Heart left ventricle (tissue), 16 donors: ENCODE measurements at places on chromosomes 3 and 15. TPM values are rescaled to one million over a fixed set of nuclear protein-coding genes. Genes with fewer than 3 reads are reported as not detected.
A peak's percentile ranks its signal among the peaks of the same experiment; 100 is the strongest.

DNA sequence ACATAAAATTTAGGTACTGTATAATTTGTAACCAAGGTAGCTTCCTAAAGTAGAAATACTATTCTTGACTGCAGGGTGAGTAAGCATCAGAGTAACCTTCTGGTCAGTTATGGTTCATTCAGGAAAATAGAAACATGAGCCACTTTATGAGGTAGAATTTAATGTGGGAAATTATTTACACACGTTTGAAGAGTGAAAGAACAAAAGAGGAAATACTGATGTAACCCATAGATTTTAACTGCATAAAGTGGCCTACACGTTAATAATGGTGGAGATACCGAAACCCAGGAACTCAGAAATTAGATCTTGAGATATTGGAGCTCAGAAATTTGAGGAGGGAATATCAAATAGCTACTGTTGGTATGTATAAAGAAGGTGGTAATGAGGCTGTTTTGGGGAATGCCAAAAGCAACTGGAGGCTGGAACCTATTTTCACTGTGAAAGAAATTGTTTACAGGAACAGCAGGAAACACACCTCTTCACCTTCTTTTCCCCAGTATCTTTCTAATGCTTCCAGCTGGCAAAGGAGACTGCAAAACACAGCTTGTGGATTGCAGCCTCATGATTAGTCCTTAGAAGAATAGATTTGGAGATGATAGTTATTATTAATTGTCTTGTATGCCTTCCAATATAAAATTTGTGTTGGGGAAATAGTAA, 216.1 kb downstream of the DOCK3 start:
- no peak for DNase-seq

DNA sequence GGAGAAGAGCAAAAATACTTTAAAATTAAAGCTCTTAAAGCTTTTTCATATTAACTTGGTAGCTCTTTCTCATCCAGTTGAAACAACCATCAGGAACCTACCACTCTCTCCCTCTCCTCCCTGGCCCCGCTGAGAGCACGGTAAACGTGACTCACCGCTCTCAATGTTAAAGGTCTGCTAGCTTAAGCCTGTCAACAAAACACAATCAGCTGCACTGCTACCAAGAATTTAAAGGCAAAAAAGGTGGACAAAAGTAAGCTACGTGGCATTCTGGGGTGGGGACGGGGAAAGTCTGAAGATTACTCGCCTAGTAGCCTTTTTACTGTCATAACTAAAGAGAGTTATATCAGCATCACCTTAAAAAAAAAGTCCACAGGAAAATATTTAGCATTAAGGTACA, 8.4 kb upstream of the GP5 start:
- no peak for DNase-seq

GRCh38 chr15:95018888-95019545, 787.7 kb downstream of the MCTP2 start:
- DNase-seq = no peak

MESP2 gene
- total RNA-seq = not detected

DNA sequence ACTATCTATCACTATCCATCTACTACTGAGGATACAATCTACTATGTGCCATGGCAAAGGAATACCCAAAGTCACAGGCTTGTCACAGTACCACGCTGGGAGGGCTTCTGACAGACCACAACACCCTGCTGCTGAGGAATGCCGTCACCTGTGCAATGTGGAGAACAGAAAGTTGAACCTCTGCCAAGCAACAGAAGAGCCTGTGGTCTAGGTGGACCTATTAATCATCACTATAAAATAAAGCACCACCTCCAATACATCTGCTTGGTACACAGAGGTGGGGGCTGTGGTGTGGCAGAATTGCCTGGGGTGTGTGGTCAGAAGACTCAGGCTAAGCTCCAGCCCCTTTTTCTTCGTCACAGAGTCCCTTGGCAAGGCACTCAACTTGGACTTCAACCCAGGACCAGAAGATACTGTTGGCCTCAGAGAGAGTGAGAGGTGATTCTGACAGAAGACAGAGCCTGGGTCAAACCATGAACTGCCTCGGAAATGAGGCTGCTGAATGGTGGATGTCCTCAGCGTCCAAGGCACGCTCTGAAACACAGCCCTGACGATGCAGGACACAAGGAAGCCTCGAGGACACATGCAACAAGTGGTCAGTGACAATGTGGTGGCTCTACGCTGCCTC, 189.4 kb upstream of the CHRNA7 start:
- peak; percentile 63 for DNase-seq

IL17RD gene
- total RNA-seq = 4.6 TPM

FBXW12 gene
- total RNA-seq = not detected

DNA sequence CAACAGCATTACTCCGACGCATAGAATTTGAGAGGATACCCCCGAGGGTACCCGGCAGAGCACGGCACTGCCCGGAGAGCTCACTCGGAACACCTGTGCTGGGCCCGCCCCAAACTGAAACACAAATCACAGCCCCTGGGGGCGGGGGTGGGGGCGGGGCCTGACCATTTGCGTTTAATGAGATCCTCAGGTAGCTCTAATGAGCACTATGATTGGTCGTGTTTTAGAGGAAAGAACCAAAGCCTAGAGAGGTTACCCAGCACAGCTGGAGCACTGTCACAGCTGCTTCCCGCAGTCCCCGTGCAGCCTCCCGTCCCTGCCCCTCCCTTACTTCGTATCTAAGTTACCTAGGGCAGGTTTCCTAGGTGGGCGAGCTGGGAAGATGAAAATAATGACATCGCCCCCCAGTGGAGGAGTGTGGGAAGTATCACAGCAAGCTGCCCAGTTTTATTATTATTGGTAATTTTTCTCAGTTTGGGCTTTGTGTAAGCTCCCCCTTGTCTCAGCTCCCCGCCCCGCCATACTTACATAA, 187.1 kb downstream of the PDE8A start:
- no peak for DNase-seq

HMG20A gene
- total RNA-seq = 48.7 TPM

- DNase-seq = no peak
These were observed 202.7 kb downstream of the TNIK start for GRCh38 chr3:171257251-171258203.

DNA sequence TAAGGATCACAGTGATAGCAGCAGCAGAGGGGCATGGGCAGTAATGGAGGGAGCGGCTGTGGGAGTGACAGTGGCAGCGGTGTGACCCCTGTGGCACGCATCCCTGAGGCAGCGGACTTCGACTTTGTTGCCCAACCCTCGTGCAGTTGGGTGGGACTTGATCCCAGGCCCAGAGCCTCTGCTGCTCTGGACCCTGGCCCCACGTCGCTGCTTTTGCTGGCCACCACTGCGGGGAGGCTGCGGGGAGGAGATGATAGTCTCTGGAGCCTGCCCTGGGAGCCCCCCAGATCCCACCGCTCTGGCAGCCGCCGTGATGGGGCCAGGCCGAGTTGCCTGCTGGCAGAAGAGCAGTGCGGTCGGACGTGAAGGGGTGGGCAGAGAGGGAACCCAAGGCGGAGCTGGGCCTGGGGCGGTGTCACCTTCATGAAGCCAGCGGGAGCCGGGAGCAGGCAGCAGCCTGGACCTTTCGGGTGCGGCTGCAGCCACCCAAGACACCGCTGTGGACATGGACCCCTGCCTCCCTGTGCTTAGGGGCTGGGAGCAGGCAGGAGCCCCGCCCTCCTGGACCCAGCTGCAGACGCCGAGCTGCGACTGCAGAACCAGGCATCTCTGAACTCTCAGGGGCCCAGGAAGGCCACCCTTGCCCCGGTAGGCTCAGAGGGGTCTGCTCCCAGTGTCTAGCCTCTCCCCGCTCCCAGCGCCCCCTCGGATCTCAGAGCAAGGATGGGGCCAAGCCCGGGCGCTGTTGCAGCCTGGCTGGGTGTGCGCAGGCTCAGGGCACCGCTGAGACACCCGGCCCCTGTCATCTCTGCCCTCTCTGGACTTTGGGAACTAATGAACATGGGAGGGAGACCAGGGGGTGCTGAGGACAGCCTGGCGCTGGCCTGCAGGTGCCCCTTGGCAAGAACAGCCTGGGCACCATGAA, 38.3 kb downstream of the COMMD2 start:
- no peak for DNase-seq

DNA sequence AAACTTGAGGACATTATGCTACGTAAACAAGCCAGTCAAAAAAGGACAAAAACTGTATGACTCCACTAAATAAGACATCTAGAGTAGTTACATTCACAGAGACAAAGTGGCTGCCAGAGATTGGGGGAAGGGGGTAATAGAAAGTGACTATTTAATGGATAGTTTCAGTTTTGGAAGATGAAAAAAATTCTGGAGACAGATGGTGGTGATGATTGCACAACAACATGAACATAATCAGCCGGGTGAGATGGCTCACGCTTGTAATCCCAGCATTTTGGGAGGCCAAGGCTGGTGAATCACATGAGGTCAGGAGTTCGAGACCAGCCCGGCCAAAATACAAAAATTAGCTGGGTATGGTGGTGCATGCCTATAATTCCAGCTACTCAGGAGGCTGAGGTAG, 40.6 kb downstream of the DPP8 start:
- no peak for DNase-seq

IL16 gene
- total RNA-seq = 21.6 TPM
